ENCODE measurements at places on chromosomes 7 and 10. TPM values are rescaled to one million over a fixed set of nuclear protein-coding genes. Genes with fewer than 3 reads are reported as not detected.

DNA sequence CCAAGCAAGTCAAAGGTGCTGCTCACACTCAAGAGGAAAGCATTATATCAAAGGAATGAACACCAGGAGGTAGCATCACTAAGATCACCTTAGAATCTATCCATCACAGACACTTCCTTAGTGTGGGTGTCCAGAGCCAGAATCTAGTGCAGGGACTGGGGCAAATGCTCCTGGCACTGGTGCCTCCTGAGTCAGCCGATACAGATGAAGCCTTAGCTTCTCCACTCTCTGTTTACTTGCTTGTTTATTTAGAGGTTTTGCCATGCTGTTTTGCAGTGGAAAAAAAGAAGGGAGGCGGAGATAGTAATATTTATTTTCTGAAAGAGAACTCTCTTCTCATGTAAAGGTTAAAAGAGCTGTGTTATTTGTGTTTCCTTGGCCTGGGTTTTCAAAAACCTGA lies 303.1 kb downstream of the WDR11 start:
- no peak for DNase-seq

DNA sequence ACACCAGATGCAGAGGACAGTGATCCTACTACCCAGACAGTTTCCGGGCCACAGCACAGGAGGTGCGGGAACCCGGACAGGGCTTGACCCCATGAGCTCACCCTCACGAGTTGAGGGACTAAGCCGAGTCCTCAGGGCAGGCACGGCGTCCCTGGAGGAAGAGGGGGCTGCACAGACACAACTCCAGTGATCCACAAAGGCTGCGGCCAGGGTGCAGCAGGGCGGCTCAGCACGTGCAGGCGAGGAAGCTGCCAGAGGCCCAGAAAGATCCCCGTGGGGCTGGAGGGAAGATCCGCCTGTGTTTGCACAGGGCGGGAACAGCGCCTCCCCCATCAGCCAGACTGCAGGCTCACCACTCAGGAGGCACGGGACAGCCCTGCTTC lies 45.9 kb upstream of the TMEM72 start:
- no peak for DNase-seq

GRCh38 chr7:73974101-73974947 lies 53.6 kb upstream of the ELN start:
- DNase-seq, result no peak

CACNA2D1 gene
- total RNA-seq, result 2.3 TPM

- DNase-seq, result no peak
Observed at GRCh38 chr10:3206511-3207157, 34.1 kb upstream of the PITRM1 start.

DNA sequence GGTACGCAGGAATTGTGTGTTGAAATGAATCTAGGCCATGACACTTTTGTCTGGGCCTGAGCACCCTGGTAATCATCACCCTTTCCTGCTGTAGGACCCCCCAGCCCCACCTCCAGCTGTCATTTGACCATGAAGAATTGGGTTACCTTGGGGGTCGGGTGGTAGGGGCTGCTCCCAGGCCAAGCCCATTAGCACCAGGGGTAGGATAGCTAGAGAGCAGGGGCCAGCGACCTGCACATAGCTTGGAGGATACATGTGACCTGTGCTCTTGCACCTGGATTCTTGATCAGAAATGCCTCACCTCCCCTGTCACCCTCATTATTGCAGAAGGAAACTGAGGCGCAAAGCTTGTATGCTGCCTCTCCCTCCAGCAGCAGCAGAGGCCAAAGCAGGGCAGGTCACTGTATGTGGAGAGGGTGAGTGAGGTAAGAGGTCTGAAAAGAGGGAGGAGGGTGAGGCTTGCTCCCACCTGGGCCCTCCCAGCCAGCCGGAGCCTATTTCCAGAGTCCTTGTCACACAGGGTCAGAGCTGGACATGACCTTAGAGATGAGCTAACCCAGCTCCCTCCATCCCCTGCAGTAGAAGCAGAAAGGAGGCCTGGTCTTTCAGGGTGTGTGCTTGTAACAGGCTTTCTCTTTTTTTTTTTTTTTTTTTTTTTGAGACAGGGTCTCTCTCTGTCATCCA lies 35.3 kb upstream of the ANKRD2 start:
- no peak for DNase-seq

GPRIN2 gene
- 0.58 TPM for total RNA-seq

Measured in foreskin keratinocyte (primary cell).